ENCODE measurements at places on chromosomes 4 and X.

DNA sequence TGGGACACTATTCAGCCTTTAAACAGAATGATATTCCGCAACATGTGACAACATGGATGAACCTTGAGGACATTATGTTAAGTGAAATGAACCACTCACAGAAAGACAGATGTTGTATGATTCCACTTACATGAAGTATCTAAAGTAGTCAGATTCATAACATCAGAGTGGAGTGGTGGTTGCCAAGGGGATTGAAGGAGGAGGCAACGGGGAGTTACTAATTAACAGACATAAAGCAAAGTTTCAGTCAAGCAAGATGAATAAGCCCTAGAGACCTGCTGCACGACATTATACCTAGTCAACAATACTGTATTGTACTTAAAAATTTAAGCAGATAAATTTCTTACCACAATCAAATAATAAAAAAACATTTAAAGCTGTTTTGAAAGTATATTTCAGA, 105.0 kb upstream of the NR0B1 start:
- DNase-seq = no peak

DNA sequence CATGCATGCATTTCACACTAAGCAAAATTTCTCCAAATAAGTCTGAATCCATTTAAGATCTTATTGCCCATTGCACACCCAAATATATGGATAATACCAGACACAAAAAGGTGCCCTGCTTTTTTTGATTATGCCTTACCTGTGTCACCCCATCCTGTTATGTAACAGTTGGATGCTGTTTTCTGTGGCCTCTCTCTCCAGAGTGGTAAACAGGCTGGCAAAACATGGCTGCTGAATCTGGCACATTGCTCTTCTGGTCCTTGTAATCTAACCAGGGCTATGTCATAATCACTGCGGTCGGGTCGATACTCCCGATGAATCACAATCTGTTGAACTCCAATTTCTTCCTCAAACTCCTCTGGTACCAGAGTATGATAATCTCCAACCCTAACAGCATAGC, 70.1 kb downstream of the PRSS12 start:
- no peak for DNase-seq

DNA sequence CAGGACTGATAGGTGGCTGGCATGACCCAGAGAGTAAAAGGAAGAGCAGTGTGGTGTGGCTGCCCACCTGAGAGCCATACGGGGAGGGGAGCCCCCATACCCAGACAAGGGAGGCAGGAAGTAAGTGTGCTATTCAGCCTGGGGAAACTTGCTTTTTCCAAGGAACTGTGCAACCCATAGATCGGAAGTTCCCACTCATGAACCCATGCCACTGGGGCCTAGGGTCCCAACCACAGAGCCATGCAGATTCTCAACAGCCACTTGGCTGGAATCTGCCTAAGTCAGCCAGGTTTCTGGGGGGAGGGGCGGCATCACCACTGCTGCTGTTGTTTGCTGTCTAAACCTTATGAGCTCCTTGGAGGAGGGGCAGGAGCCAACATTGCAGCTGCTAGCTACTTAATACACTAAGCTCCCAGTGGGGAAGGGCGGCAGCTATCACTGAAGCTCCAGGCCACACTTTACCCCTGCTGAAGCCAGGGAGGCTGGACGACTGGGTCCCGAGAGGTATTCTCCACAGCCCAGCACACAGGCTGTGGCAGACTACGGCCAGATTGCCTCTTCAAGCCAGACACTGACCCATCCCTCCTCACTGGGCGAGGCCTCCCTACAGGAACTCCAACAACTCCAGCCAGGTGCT, 410.4 kb downstream of the INPP4B start:
- DNase-seq = no peak

- no peak for DNase-seq
Observed at GRCh38 chr4:113979148-113979904, at the start of gene ARSJ. Gene ARSJ, minus strand, starts transcription at chr4:113979647. Its CDS starts 813 bp downstream, at chr4:113978834.

GRCh38 chrX:9681422-9681821, 84.2 kb downstream of the GPR143 start:
- no peak for DNase-seq

DNA sequence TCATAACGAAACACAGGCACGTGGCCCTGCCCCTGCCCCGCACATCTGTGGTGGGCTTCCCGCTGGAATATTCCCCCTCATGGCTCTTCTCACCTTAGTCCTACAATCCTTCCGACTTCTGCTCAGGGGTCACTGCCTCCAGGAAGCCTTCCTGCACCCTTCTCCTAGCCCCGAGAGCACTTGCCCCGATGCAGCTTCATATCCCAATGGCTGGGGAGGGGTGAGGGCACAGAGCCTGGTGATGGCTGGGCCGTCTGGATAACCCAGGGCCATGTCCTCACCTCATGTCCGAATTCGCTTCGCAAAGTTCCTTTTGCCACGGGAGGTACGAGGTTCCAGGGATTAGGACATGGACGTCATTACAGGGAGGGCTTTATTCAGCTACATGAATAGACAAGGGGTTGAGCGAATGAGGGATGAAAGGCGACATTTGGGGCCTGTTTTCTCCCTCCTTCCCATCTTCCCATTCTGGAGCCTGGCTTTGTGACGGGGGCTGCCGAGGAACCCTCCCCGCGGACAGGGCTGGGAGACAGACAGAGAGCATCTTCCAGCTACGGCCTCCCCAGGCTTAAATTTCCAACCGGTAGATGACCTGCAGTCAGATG, 35.5 kb upstream of the HMX1 start:
- no peak for DNase-seq

DNA sequence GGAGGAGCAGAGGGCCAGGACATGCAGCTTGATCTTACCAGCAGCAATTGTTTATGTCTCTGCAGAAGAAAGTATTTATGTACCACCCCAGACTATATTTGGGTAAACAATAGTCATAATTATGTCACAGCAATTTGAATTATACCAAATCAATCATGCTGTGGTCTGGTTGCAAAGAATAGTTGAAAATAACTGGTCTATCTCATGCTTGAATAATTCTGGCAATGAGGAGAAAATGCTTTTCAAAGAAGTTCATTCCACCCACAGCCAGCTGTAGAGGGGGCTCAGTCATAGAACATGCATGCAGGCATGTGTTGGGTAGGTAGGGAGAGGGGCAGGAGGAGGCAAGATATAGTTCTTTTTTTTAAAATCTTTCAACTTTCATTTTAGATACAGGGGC, 399.2 kb downstream of the IL15 start:
- no peak for DNase-seq

DNA sequence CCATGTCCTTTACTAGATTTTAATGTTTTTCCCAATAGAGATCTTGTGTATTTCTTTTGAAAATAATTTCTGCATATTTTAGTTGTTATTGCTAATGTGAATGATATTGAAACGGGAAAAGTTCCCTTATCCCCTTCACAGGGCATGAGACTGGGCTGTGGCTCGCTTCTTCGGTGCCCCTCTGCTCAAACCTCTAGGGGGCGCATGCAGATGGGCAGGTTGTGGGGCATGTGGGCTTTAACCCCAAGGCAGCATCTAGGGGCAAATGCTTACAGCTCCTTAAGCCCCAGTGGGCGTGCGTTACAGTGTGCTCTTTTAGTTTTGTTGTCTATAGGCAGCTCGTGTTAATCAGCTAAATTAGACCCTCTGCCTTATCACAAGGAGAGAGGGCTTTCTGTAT, 194.7 kb downstream of the OPHN1 start:
- no peak for DNase-seq

GRCh38 chrX:123959281-123960063, 2.0 kb upstream of the STAG2 start:
- no peak for DNase-seq

DNA sequence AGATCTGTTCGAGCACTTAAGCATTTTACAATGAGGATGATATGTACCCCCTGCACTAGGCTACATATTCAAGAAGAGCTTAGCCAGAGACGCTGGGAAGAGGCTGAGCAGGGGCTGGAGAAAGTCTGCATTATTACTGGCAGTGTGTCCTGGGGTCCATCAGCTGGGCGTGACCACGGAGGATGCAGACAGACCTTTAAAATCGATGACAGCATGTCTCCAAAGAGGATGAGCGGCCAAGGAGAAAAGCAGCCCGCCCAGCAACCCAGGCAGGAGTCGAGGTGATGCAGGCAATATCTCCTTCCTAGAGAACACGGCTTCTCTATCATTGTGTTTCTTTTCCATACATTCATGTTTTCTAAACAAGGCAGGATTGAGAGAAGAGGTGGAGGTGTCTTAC, 300.7 kb downstream of the USP46 start:
- no peak for DNase-seq

DNA sequence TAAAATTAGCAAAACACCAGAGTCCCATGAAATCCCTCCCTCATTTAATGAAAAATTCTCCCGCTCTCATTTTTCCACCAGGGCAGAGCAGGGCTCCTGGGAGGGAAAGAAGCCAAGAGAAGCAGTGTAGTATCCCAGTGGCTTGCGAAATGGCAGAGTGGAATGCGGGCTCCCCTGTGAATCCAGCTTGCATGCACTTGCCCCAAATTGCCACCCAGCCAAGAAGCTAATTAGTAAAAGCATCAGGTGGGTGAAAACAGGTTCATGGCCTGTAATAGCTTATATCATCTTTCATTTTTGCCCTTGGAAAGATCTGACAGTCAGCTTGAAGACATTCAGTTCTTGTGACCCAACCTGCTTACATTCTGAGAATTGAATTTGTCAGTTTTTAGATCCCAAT, 10.1 kb downstream of the AMOT start:
- DNase-seq = no peak

DNA sequence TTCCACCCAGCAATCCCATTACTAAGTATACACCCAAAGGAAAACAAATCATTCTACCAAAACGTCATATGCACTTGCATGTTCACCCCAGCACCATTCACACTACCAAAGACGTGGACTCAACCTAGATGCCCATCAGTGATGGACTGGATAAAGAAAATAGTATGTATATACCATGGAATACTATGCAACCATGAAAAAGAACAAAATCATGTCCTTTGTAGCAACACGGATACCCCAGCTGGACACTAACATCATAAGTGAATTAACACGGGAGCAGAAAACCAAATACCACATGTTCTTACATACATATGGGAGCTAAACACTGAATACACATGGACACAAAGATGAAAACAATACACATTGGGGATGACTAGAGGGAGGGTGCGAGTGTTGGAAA, 309.1 kb upstream of the KLF3 start:
- DNase-seq = no peak
